ENCODE measurements at places on chromosomes 4 and X. TPM values are rescaled to one million over a fixed set of nuclear protein-coding genes. Genes with fewer than 3 reads are reported as not detected.

DNA sequence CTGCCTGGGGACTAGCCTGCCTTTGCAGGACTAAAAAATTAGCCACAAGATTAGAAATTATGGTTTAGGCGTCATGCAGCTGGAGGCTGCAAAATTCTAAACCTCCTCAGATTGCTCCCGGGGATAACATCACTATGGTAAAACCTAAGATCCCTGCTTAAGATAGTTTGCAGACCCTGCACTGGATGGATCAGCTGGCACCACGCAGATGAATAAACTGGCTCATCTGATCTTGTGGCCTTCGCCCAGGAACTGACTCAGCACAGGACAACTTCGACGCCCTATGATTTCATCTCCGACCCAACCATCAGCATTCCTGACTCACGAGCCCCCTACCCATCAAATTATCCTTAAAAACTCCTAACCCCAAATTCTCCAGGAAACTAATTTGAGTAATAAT lies 482.4 kb downstream of the SPRY1 start:
- no peak for DNase-seq

- no peak for DNase-seq
These were observed 18.9 kb upstream of the SH3KBP1 start for GRCh38 chrX:19906293-19906692.

- no peak for DNase-seq
These were observed 3.0 kb upstream of the ATP1B4 start for GRCh38 chrX:120358737-120359456.

- DNase-seq: no peak
These were observed 77.0 kb upstream of the SPRY1 start for GRCh38 chr4:123319639-123320038.

DNA sequence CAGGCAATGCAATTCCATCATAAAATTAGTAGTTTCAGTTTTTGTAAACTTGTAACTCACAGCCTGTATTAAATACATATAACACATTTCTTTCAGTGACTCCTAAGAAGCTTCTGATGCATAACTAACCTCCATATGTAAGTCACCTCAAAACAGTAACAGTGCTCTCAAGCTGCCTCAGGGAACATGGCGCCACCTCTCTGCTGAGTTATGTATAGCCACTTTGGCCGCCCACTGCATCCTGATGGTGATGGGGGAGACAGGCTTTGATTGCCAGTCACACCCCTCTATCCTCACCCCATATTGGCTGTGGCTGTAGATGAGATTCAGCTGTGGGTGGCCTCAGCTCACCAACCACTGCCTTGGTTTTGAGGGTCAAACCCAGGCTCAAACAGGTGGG lies 54.3 kb downstream of the LRBA start:
- peak; percentile 71 for DNase-seq

The STPG2 gene
- not detected for total RNA-seq

The ALG13 gene
- 44.3 TPM for total RNA-seq

The CT45A1 gene
- not detected for total RNA-seq
